ENCODE measurements at places on chromosomes 11 and 22.

GRCh38 chr11:12539572-12539971, 134.6 kb upstream of the TEAD1 start:
- DNase-seq: no peak

DNA sequence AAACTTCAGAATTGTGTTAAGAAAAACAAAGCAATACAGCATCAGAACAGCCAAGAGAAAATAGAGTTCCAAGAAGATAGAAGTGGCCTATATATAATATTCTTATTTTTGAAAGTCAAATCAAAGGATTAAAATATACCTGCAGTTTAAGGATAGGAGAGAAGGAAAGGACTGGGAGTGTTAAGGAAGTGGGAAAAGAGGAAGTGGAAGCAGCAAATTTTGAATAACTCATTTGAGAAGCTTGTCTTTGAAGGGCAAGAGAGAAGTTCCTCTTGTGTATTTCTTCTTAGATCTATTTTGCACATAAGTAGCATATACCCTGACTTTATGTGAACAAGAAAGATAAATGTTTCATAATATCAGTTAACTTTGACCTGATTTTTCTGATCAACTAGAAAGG, 62.6 kb upstream of the SLC17A6 start:
- DNase-seq: no peak

GRCh38 chr22:26768952-26769351, 111.6 kb downstream of the MIAT start:
- DNase-seq: no peak

DNA sequence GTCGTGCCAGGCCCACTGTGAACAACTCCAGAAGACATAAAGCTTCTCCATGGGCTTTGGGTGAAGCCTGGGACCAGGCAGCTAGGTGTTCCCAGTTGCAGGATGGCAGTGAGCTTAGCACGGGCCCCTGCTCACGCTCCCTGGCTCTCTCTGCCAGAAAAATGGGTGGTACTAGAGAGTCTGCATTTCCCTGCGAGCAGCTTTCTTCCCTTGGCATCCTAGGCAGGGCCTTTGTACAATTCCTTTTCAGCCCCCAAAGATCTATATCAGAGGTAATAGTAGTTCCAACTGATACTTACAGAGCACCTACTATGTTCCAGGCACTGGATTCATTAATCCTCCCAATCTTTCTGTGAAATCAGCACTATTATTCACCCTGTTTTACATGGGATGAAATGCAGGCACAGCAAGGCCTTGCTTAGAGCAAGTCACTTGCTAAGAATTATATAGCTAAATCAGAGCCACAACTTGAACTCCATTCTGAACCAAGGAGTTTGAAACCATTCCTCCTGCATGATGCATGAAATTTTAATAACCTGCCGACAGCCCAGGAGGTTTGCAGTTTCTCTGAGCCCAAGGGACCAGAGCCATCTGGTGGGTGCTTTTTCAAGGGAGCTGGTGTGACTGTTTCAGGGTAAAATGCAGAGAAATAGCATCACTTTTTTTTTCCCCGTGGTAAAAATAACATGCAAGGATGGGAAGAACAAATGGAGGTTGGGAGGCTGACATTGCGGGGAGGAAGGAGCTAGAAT, 22.7 kb downstream of the NAV2 start:
- no peak for DNase-seq

DNA sequence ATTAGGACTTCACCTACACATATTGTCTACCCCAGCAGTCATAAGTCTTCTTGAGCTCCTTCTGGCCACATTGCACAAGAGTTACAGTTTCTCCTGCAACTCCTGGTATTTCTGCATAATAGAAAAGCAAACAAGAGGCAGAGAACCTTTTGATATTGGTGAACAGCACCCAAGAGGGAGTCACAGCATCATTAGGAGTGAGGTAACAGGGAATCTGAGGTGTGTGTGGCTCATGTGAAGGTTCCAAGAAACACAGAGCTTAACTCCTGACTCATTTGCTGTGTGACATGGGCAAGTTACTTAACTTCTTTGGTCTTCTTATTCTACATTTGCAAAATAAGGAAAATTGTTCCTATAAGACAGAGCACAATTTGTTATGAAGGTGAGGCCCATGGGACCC, 374.6 kb downstream of the INSC start:
- no peak for DNase-seq

DNA sequence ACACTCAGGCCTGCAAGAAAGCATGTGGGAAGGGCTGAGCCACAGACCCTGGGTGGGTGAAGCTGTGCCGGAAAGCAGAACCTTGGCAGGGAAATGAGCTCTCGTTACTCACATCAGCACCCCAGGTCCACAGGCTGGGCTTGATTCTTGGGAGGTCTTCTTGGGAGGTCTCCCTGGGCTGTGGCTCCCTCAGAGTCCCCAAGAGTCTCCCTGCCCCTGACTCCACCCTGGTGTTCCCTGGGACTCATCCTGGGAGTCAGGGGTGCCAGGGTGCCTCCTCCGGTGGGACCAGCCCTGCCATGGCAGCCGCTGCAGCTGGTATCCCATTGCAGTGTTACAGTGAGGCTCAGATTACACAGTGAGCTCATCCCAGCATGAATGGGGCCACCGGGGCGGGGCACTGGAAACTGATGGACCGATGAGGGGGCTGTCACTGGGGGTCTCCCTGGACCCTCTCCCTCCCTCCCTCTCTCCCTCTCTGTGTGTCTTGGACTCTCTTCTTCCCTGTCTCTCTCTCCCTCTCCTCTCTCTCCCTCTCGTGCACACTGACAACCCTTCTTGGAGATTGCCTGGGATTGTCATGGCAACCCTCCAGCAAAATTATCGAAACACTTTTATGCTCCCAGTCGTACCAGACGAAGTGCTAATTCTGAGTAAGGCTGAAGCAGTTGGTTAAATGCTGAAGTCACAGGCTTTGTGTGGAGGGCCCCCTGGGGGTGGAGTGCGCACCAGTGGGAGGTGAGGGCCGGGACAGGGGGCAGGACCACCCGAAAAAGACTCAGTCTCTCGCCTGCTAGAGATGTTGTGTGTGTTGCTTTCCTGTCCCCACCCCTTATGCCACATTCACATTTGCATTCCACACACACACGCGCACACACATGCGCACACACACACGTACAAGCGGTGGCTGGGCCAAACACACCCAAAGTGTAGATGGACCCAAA, 8.6 kb upstream of the C11orf96 start:
- DNase-seq: no peak

- DNase-seq: no peak
Measured at GRCh38 chr11:95243673-95244072, 12.7 kb upstream of the SESN3 start.

- DNase-seq: no peak
Measured at GRCh38 chr11:61279934-61280659, 15.0 kb downstream of the VWCE start.

GRCh38 chr22:29050457-29050856, 11.2 kb downstream of the C22orf31 start:
- no peak for DNase-seq

GRCh38 chr22:20146777-20147176, 4.1 kb downstream of the CCDC188 start:
- DNase-seq: no peak

DNA sequence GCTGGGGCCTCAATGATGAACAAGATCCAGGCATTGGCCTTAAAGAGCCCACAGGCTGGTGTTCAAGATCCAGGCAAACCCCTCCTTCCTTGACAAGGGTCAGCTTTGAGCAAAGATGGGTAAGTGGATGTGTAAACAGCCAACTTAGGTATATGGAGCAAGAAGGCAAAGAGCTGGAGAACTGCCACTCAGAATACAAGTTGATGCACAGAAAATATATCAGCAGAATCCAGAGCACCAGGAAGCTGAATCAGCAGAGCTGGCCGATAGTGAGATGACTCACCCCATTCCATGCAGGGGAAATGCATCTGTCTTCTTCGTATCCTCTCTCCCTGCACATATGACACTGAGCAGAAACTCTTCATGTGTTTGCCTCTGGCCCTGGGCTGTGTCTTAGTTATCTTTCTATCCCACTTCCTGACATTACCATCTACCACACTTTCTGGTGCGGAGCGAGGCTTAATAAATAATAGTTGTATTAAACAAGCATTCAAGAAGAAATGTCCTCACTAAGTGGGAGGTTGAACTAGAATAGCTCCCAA, 57.8 kb downstream of the ENDOD1 start:
- DNase-seq: no peak

- no peak for DNase-seq
Measured at GRCh38 chr11:111435046-111435698, 56.1 kb upstream of the POU2AF1 start.

DNA sequence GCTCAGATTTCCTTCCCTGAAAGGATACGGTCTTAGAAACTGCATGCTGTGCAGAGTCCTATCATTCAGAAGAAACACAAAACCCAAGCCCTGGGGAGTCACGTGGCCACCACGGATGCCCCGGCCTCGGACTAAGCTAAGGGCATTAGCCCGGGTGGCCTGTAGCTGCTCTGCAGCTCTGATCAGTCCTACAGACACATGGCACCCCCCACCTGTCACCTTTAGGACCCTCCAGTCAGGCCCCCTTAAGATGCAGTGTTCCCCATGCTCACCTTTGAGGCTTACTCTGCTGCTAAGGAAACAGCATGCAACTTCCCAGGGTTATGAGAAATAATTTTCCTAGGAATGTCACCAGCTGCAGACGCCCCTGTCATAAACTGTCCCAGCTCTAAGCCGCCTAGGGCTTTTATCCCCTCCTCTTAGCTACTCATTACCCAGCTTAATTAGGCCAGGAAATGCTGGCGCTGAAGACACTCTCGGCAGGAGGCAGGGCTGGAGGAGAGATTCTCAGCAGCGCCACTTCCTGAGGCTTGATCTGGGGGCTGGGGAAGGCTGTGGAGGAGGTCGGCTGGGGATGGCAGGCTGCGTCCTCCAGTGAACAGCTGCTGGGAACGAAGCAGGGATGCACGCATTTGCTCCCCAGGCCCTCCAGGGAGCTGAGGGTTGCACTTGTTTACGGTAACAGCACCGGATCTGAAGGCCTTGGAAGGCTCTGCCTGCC, 47.2 kb upstream of the ADA2 start:
- peak; percentile 45 for DNase-seq

DNA sequence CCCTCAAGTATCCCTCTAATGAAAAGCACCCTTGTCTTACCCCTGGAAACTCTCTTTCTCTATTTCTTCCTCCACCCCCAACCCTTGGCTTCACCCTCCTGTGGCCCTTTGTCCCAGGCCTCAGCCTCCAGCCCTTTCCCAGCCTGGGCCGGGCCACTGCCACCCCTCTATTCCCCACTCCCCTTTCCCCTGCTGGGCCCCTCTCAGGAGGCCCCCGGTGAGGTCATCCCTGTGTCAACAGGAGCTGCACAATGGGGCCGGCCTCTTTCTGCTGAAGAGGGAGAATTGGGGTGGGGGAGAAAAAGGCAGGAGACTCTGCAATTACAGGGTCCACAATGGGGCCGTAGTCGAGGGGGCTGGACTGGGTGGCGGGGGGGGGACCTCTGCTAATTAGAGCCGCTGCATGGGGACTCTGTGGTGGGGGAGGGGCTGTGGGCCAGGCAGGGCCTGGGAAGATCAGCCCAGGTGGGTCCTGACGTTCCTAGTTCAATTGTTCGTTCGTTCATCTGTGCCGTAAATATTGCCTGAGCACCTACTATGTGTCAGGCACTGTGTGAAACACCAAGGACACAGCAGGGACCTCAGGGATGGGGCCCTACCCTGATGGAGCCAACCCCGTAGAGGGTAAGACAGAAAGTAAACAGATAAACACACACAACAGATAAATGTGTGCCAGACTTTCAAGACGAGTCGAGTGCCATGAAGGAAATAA, 18.5 kb upstream of the MPPED1 start:
- no peak for DNase-seq

DNA sequence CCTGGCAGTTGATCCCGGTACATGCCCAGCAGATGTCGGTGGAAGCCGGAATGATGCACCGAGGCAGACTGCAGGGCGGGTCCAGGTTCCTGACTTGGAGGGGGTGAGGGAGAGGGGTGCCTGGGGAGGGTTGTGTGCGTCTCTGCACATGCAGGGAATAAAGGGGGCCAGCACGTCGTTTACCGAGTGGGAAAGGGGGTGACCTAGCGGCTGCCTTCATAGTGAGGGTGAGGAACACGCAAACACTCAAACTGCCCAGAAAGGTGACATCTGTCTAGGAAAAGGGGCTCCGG, 801.7 kb downstream of the TBC1D22A start:
- DNase-seq: no peak

GRCh38 chr11:7252683-7253213, 1.0 kb downstream of the SYT9 start:
- DNase-seq: no peak

GRCh38 chr11:61540528-61540927, 32.0 kb downstream of the LRRC10B start:
- no peak for DNase-seq

DNA sequence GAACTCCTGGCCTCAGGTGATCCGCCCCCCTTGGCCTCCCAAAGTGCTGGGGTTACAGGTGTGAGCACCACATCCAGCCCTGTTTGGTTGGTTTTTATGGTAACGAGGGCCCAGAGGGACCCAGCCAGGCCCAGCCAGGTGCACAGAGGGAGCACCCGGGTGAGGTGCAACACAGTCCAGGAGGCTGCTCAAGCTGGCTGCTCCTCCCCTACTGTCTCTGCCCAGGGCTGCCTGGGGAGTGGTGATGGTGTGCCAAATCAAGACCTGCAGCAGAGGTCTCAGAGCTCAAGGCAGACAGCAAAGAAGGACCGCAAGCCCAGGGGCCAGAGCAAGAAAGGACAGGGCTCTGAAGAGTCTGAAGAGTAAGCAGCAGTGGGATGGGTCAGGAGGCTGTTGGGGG, 1.4 kb downstream of the TSGA10IP start:
- DNase-seq: no peak

GRCh38 chr22:37462983-37463382, 23.2 kb downstream of the MFNG start:
- no peak for DNase-seq

- DNase-seq: no peak
Measured at GRCh38 chr11:20097319-20098221, 62.7 kb downstream of the DBX1 start.

DNA sequence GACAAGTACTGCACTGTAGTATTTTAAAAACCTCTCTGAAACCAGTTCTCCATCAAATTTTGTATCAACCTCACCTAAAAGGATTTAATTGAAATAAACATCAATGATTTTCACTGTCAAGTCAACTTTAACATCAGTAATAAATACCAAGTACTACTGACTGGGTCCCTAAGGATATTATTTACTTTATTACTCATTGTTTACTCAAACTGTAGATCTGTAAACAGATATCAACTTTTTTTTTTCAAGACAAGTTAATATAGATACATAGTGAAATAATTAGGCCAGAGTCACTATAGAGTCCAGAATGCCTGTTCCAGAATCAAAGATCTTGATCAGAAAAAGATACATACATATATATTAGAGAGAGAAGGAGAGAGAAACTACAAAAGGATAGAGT, 1.6 kb downstream of the RNF141 start:
- no peak for DNase-seq

DNA sequence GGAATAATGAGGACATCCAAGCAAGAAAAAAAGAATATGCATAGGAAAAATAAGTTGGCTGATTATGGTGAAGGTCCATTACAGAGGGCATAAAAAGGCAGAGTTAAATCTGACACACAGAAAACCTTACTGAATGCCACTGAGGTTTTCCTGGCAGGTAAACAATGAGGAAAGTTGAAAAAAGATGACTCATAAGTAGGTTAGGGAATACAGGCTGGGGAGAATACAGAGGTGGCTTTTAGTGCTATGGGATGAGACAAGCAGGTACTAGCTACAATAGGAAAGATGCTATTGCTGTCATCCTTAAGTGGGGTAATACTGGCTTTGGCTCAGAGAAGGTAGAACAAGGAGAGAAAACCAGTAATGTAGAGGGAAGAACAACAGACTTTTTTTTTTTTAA, 44.7 kb downstream of the CSTF3 start:
- DNase-seq: no peak
